ENCODE measurements at places on chromosomes 4 and X.
A peak's percentile ranks its signal among the peaks of the same experiment; 100 is the strongest.

DNA sequence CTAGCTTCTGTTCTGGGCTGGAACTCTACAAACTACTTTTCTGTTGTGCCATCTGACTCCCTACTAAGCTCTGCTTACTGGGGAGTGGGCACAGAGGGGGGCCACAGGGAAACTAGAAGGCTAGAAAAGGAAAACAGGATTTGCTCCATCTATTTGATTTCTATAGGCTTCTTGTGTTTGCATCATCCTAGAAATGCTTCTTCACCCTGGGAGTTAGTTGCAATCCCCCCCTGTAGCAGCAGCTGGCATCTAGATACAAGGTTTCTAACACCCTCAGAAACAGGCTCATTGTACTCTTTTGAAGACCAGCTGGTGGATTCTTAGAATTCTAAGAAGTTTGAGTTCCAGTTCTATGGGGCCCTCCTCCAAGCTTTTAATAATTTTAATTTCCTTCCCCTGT, 213.4 kb downstream of the TMA16 start:
- no peak for DNase-seq

DNA sequence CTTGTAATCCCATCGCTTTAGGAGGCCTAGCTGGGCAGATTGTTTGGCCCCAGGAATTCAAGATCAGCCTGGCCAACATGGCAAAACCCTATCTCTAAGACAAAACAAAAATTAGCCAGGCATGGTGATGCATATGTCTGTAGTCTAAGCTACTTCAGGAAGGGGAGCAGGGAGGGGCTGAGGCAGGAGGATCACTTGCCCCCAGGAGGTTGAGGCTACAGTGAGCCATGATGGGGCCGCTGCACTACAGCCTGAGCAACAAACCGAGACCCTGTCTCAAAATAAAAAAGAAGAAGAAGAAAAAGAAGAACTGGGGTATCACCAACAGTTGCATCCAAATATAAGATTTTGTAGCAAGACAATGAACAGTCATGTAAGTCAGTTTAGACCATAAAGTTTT, 47.3 kb upstream of the NFKB1 start:
- no peak for DNase-seq

GRCh38 chr4:40395908-40396793, 61.0 kb downstream of the CHRNA9 start:
- DNase-seq: peak; percentile 79

DNA sequence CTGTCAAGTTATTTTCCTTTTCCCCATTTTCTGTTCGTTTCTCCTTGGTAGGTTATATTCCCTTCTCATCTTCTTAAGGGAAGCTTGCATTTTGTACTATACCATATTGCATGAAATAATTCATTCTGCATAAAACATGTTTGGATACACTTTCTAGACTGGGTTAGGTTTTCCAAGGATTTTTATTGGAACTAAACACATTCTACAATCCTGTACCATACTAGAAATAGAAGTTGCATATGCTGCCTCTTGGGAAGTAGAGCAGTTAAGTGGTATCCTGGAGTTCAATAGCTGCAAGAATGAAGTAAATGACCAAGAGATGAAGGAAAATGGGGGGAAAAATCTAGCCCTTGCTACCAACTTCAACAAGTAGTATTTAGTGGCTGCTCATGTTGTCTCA, 393.7 kb upstream of the SLIT2 start:
- no peak for DNase-seq

DNA sequence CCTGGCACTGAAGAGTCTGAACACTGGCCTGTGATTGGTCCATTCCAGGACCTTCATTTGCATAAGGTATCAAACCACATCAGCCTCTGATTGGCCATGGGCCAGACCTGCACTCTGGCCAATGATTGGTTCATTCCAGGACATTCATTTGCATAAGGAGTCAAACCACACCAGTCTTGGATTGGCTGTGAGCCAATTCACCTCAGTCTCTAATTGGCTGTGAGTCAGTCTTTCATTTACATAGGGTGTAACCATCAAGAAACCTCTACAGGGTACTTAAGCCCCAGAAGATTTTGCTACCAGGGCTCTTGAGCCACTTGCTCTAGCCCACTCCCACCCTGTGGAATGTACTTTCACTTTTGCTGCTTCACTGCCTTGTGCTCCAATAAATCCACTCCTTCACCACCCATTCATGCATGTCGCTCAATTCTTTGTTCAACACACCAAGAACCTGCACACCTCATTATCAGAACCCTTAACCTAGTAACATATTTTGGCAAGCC, 14.2 kb upstream of the HERC5 start:
- no peak for DNase-seq

DNA sequence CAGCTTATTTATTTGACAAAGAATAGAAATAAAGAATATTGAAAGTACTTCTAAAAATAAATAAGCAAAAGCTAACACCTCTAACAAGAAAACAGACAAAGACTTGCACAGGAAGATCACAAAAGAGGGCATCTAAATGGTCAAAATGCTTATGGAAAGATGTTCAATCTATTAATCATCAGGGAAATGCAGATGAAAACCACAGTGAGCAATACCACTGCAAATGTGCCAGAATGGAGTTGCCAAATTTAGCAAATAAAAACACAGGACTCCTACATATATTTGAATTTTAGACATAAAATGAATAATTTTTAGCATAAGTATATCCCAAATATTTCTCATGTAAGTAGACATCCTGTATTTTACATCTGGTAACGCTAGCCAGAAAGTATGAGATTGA, 56.1 kb upstream of the HPGD start:
- DNase-seq: no peak

DNA sequence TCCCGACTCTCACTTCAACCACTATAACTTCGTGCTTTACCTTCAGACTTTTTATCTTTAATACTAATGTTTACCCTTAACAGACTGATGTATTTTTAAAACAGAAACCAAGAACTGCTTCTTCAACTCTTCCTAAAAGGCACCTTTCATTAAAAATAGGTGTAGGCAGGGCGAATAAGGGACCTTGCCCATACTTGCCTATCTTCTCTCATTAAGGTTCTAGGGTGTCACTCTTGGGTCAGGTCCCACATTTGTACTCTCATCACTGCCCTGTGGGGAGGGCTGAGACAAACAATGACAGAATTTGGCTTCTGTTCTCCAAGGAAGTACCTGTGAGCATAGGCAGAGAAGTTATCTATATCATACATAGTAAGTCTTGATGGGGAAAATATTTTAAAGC, 69.7 kb downstream of the ANKRD50 start:
- no peak for DNase-seq

- no peak for DNase-seq
Measured at GRCh38 chrX:135331525-135331924, 22.2 kb downstream of the ETDC start.

DNA sequence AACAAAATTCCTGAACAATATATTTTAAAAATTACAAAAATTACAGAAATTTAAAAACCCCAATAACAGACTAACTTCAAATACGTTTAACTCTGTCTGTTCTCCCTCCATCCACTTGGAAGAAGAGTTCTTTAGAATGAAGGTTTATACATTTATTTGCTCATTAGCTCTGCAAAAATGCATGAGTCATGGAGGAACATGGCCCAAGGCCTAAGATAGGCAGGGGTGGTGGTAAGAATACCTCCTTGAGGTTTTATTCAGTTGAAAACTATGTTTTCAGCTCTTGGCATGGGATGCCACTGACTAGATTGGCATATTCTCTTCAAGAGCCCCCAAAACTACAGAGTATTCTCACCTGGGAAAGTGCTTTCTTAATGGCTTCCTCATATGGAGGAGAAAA, 8.8 kb upstream of the LRRC66 start:
- DNase-seq: no peak

DNA sequence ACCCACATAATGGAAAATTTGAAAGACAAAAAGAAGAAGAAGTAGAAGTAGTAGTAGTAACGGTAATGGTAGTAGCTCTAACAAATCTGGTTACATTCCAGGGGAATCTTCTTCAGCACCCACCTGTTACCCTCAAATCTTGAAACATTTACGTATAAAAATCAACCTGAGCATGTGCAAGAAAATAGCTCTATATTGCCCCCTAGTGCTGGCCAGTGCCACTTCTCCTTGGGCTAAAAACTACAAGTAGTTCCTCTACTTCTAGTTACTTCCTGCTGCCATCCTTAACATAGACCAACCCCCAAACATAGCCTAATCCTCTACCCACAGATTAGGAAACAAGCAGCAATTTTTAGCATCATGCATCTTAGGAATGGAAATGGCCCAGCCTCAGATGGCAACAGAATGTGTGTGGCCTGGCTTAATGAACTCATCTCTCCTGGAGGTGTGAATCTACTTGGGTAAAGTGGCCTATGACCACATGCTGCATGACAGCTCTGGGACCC, 3.1 kb downstream of the PDGFC start:
- DNase-seq: peak; percentile 26

GRCh38 chrX:17968367-17968766, 107.3 kb upstream of the RAI2 start:
- peak; percentile 57 for DNase-seq

- DNase-seq: no peak
Measured at GRCh38 chrX:8192276-8192675, 21.2 kb upstream of the VCX2 start.

DNA sequence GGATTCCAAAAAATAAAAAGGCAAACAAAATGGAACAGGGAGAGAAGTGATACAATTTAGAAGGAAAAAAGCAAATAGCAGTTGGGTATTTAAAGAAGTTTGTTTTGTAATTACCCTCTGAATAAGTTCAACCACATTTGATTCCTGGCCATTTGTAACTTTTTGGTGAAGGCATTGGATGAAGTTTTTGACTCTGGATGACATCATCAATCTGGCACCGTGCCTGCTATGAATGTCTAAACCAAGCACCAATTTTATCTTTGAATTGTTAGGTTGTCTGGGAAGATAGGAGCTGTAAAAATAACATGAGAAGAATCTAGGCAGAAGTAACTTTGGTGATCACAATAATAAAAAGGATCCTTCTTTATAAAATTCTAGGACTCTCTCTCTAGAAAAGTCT, 29.5 kb downstream of the TMPRSS11A start:
- no peak for DNase-seq

DNA sequence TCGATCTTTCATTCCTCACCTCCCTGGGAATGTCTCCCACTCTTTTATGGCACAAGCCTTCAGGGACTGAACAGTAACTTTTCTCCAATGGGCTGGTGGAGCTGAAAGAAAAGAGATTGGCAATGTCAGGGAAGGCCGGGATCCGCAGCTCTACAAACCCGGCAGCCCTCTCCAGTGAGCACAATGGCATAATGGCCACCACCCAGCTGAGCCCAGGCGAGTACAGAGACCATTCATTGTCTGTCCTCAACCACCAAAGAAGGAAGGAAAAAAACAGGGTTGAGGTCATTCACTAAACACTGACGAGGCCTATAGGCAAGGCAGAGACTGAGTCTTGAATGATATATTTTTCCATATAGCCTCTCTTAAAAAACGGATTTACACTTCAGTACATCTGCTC, 3.6 kb downstream of the GEMIN8 start:
- no peak for DNase-seq

DNA sequence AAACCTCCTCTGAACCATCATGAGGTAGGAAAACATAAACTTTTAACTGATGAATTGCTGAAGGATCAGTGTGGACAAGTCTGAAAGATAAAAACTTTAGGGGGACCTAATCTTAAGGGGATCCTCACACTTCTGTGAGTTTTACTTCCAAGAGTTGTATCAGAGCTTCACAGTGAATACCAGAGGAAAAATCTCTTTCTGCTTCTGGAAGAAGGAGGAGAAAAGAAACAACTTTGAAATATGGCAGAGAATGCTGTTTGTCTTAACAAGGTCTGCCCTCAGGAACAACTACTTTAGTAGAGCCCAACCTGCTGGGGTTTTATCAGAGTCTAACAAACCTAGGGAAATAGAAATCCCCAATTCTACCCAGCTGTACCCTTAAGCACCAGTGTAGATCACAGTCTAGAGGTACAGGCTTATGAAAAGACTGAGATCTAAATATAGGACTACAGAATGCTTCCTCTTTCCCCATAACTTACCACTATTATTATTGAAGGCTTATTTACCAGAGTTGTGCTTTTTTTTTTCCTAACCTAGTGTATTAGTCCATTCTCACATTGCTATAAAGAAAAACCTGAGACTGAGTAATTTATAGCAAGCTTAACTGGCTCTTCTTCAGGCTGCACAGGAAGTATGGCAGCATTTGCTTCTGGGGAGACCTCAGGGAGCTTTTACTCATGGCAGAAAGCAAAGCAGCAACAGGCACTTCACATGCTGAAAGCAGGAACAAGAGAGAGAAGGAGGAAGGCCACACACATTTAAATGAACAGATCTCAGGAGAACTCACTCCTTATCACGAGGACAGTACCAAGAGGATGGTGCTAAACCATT, 167.9 kb downstream of the CAMK2D start:
- no peak for DNase-seq

- peak; percentile 83 for DNase-seq
Measured at GRCh38 chr4:22877486-22878052, 184.8 kb downstream of the GBA3 start.

DNA sequence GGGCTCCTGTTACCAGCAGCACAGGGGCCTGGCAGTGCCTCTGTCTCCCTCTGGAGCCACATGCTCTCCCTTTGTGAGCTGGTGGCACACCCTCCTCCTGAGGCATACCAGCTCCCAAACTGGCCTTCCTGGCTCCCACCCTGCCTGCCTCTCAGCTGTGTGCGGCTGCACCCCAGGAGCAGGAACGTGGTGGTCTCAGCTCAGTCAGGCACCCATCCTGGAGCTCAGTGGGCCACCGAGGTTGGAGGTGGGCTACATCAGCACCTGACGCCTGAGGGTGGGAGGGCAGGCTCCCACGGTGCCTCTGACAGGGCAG, 85.9 kb upstream of the NKX1-1 start:
- no peak for DNase-seq

GRCh38 chr4:118752551-118752950, 67.4 kb downstream of the METTL14 start:
- no peak for DNase-seq

Measured in NCI-H1105 treated with DMSO at 0.1 percent for 48 hours (cell line).